ENCODE measurements at places on chromosomes 7 and 10. TPM values are rescaled to one million over a fixed set of nuclear protein-coding genes. Genes with fewer than 3 reads are reported as not detected.

- no peaks in the 10 kb centered on the region for H3K4me1 ChIP-seq
- no peaks in the 10 kb centered on the region for H3K27me3 ChIP-seq
- no peak overlapping the region for H3K4me3 ChIP-seq
- peak overlapping the region; percentile 32 for H3K27ac ChIP-seq
Observed at GRCh38 chr10:29948881-29949355, 110.5 kb downstream of the JCAD start.

ELMO1 gene
- 45.1 TPM for total RNA-seq

DNA sequence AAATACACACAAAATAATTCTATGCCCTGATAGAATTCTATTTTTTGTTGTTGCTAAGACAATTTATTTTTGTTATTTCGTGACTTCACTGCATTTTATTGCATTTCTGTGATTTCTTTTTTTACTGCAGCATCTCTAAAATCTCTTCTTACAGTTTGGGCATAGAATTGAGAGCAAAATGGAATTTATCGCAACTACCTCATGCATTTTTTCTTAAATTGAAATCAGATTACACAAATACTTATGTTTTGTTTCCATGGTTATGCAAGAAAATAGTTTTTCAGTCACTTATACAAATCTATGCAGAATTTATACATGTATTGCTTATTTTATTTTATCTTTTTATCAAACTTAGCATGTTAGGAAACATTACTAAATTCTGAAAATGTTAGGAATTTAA lies 781.8 kb upstream of the LRRTM3 start:
- no peaks in the 10 kb centered on the region for H3K4me1 ChIP-seq
- no peak for DNase-seq
- H3K27ac ChIP-seq, result no peak overlapping the region

ZNF92 gene
- 5.5 TPM for total RNA-seq

ADARB2 gene
- 0.33 TPM for total RNA-seq

UPK3B gene
- total RNA-seq, result 78.8 TPM

DNA sequence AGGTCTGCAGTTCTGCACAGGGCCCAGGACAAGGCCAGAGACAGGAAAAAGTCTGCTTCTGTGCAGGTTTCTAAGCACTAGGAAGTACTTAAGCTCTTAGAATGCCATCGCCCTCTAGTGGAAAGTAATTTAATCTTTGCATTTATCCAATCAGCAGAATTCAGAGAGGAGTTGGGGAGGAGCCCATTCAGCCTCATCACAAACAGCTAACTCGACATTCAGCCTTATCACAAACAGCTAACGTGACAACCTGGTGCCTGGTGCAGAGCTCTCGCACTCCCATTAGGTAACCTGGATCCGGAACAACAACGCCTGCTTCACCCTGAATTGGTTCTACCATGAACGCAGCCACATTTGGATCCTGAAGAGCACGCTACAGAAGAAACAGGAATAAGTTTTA lies 15.2 kb downstream of the OAT start:
- no peak overlapping the region for H3K27ac ChIP-seq
- H3K4me1 ChIP-seq, result peaks cover 6% of the 10 kb centered on the region
- no peak overlapping the region for H3K4me3 ChIP-seq
- DNase-seq, result no peak

GPR158 gene
- total RNA-seq, result not detected

DNA sequence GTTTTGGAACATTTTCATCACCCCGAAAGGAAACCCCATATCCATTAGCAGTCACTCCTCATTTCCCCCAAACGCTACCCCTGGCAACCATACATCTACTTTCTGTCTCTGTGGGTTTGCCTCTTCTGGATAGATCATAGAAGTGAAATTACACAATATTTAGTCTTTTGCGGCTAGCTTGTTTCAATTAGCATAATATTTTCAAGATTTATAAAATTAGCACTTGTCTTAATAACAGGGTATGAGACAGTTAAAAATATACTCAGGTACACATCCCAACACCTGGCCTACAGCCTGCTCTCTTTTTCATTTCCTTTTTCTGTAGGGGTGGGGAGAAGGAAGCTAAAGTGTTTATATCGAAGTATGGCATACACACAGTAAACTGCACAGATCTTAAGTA lies 81.4 kb upstream of the LRGUK start:
- DNase-seq, result no peak
- H3K4me1 ChIP-seq, result no peaks in the 10 kb centered on the region
- H3K27ac ChIP-seq, result no peak overlapping the region

PAPSS2 gene
- total RNA-seq, result 26.6 TPM

VWA2 gene
- not detected for total RNA-seq

GRCh38 chr10:48981310-48981907 lies 41.8 kb upstream of the LRRC18 start:
- H3K36me3 ChIP-seq, result no peaks in the 10 kb centered on the region
- no peak for DNase-seq
- H3K4me3 ChIP-seq, result no peak overlapping the region

EGR2 gene
- 2.1 TPM for total RNA-seq

All from right atrium auricular region (tissue), 2 donors.